ENCODE measurements at places on chromosomes 5 and 9.

GRCh38 chr5:171419688-171420430 lies 412 bp downstream of the FGF18 start:
- DNase-seq: peak; percentile 51

DNA sequence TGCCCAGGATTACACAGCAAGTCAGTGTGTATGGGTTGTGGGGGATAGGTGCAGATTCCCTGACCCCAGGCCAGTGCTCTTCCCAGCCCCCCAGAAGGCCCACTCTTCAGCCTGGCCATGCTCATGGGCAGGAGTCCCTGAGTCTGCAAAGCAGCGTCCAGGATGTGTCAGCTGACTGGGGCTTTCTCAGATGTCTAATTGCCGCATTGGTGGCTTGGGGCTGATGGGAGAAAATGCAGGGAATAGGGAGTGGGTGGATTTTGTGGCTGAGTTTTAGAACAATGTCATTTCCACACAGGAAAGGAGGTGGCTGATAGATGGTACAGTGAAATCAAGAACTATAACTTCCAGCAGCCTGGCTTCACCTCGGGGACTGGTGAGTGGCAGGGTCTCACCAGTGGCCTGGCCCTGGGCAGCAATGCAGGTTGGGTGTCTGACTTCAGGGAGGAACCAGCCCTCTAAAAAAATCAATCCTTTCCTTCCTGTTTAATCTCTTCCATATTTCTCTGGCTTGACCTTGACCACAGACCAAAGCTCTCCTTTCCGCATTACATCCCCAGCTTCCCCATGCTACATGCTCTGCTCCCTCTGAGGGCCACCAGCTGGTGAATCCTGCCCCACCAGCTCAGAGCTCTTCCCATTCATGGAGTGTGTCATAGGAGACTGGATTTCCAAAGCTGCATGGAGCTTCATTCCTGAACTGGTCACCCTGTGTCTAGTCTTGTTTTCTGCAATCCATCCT lies 14.2 kb downstream of the GLIPR2 start:
- DNase-seq: no peak

- DNase-seq: peak; percentile 88
Measured at GRCh38 chr5:112551419-112552032, 132.4 kb upstream of the EPB41L4A start.

DNA sequence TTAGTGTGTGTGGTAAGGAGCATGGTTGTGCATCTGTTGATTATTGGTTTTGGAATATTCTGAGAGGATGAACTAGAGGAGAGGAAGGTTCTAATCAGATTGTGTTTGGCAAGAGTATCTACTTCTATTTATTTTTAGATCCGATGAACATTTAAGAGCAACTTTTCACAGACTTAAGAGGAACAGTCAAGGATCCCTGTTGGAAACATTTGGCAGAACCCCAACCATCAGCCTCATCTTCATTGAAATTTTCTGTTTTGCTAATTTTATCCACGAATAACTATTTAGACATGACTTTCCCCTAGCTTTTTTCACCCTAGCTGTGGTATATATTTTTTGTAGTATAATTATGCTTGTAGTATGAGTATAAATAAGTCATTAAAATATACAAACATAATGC lies 868.5 kb downstream of the MAT2B start:
- peak; percentile 15 for DNase-seq

DNA sequence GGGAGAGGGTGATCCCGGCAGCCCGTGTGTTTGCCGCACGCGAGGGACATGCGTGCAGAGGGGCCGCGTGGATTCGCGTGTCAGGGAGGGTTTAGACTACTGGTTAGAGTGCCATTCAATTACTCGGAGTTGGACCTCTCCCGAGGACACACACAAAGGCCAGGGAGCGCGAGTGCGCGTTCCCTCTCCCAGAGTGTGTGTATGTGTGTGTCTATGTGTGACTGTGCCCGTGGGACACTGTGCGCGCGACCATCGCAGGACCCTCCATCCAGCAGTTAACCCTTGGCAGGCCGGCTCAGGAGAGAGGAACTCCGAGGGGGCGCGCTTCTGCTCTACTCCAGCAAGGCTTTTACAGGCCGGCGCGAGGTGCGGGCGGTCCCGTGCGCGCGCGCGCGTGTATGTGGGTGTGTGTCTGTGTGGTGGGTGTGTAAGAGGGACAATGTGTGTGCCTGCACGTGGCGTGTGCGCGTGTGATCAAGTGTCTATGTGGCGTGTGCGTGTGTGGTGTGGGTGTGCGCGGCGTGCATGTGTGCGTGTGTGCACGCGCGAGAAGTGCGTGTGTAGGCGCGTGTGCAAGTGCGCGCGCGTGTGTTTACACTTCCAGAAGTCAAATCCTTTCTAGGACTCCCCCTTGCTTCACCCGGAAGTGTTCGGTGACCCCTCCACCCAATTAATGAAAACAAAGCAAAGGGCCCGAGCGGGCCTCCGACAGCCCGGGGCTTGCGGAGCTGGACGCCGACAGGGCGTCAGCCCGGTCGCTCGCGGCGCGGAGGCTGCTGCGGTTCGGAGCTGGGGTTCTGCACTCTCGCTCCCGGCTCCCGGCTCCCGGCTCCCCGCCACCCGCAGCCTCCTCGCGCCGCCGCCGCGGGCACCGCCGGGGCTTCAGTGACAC lies 75.3 kb upstream of the TBCA start:
- peak; percentile 77 for DNase-seq

DNA sequence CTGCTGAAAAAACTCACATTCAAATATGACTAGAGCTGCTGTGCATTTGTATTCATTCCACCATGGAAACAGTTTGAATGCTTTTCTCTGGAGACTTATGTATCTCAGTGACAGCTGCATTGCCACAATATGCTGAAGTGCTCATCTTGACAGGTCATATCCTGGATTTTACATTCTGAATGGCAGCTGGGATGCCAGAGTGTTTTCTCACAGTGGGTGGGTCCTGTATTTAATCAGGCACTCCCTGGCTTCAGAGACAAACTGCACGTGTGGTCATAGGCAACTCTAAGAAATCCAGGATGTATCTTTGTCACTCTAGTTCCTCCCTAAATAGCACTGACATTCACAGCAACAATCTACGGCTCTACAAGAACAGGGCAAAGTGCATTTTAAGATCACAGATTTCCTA lies 75.6 kb downstream of the ST8SIA4 start:
- peak; percentile 90 for DNase-seq

GRCh38 chr9:123418506-123418905 lies 62.5 kb downstream of the CRB2 start:
- no peak for DNase-seq

- DNase-seq: no peak
Measured at GRCh38 chr9:99457981-99458380, 235.9 kb downstream of the SEC61B start.

DNA sequence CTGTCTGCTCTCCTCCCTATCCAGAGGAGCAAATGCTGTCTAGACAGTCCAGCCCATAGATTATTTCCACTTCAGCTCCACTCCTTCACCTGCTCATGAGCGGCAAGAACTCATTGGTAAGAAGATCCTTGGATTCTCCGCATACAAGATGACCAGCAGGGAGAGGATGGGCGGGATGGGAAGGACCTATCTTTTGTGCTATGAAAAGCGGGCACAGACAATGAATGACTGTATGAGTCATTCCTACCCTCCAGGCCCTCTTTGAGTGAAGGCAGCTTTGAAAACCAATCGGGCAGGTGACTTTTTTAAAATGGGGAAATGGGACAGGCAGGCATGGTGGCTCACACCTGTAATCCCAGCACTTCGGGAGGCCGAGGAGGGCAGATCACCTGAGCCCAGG lies 49.4 kb downstream of the SMIM23 start:
- DNase-seq: no peak

- no peak for DNase-seq
Measured at GRCh38 chr5:538801-539468, 14.7 kb upstream of the SLC9A3 start.

DNA sequence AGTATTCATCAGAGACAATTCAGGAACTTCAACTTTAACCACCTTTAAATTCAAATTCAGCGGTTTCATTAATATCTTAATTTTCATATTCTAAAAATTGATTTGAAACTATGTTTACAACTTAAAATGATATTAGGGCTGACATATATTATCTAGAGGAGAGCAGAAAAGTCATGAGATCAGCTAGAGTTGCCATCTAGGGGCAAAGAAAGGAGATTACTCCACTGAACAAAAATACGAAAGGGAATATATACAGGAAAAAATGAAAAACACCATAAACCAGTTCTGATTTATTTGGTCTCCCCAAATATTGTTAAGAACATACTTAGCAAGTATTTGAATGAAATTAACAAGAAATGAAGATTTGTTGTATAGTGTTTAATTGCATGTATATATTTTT lies 946.3 kb downstream of the DTWD2 start:
- peak; percentile 5 for DNase-seq

DNA sequence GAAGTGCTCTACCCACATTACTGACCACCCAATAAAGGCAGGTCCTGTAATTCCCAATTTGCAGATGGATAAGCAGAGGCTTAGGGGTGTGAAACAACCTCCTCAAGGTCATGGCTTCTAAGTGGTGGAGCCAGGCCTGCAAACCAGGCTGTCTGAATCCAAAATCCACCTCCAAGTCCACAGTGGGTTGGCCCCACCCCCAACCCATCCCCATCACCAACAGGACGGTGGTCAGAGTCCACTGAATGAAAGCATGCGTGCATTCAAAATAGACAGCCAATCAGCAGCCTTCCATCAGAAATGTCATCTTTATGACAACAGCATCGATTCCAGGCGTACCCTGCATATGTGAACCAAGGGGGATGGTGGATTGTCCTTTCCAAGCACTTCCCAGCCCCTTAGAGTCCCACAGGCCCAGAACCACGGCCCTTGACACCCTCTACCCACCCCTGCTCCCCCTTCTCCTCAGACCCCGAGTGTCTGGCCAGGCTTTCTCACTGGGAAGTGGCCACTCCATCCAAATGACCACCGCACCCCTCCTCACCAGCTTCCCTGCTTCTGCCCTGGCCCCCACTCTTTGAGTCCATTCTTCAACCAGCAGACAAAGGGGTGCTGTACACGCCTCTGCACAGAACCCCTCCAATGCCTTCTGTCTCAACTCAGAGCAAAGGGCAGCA lies 133.1 kb downstream of the KCNIP1 start:
- no peak for DNase-seq

- peak; percentile 47 for DNase-seq
Measured at GRCh38 chr5:97297063-97297703, 114.1 kb upstream of the RIOK2 start.

- DNase-seq: no peak
Measured at GRCh38 chr5:32319926-32320543, 7.3 kb upstream of the MTMR12 start.

DNA sequence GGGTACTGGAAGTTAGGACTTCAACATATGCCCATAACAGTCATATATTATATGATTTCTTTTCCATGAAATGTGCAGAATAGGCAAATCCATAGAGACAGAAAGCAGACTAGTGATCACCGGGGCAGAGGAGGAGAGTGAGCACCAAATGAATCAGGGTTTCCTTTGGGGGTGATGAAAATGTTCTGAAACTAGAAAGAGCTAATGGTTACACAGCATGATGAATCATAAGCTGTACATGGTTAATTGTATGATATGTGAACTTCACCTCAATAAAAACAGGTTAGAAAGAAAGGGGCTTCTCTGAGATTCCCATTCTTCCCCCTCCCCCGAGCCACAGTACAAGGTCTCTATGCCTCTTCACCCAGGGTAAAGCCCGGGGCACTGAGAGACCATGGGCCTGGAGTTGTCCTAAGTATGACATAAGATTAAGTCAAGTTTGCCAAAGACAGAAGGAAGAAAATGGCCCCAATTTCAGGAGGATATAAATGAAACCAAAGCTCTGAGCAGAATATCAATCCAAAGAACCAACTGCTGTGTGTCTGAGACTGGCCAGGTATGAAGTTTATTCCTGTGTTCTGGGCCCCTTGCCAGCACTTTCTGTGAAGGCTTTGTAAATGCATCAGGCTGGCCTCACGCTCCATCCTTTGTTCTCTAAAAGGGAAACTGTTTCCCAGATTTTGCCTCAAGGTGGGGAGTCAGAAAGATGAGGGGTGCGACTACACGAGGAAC lies 243.8 kb downstream of the CDK5RAP2 start:
- peak; percentile 48 for DNase-seq

DNA sequence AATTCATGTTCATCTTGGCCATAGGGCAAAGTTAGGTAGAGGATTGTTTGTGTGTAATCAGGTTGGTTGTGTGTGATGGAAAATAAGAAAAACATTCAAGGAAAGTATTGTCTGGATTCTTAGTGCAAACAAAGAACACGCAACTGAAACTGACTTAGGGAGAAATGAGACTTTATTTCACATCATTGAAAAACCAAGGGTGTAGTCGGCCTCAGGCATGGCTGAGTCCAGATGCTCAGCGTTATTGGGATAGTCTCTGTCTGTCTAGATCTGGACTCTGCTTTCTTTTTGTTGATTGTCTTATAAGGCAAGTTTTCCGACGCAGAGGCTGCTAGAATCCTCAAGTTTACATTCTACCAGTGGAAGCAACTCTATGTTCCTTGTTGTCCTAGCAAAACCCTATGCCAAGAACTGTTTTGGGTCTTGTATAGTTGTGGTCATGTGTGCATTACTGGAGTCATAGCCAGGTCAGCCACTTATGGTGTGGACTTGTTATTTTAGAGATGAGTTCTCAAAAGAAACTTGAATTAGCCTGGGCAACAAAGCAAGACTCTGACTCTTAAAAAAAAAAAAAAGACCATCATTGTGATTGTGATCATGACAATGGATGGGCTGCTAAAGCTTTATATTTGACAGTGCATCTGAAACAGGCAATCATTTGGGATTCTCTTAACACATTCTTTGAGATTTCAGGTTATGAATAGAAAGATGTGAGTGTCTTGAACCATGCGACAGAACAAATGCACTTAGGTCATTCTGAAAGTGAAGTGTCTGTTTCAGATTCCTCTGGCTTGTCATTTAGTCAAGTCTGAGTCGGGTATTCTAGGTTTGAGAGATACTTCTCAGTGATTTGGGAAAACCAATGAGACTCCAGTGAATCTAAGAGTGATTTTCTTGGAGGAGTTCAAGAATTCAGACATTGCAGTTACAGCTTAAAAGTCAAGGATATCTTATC lies 82.6 kb downstream of the DOCK2 start:
- no peak for DNase-seq

DNA sequence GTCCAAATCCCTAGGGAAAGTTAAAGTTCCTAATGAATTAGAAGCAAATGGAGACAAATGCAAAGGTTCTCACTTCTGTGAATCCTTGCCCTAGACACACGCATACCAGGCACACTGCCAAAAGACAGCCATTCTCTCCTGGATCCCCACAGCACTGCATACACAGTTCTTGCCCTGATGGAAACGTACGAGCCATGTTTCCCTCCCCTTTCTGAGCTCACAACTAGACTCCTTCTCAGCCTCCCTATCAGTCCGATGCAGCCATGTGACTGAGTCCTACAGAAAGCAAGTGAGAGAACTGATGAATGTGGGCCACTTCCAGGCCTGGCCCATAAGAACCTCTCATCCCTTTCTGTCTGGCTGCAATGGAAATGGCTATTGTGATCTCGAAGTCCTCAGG lies 92.0 kb downstream of the ZNF608 start:
- DNase-seq: peak; percentile 54

DNA sequence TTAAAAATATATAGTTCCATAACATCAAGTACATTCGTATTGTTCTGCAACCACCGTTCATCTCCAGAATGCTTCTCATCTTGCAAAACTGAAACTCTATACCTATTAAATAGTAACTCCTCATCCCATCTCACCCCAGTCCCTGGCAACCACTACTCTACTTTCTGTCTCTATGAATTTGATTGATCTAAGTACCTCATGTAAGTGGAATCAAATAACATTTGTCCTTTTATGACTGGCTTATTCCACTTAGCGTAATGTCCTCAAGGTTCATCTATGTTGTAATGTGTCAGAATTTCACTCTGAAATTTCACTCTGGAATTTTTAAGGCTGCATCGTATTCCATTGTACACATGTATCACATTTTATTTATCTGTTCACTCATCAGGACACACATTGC lies 132.1 kb upstream of the RUSC2 start:
- DNase-seq: no peak
